Stimulated activated CD8-positive, alpha-beta memory T cell treated with anti-CD3 and anti-CD28 coated beads, Interleukin-15, amount 100 ng/mL, for 4 hours (primary cell): ENCODE measurements at places on chromosomes 11 and 22.

GRCh38 chr11:69437001-69437875 is 44.2 kb upstream of the LINC01488 start:
- DNase-seq = no peak

DNA sequence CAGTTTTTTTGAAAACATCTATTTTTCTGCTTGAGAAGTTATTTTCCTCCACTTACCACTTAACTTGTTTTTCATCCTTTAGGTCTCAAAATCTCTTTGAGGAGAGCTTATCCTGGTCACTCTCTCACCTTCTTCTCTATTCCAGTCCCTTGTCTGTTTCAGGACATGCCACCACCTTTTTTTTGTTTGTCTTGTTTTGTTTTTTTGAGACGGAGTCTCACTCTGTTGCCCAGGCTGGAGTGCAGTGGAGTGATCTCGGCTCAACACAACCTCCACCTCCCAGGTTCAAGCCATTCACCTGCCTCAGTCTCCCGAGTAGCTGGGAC is 4.6 kb upstream of the BCL2L13 start:
- DNase-seq = no peak

DNA sequence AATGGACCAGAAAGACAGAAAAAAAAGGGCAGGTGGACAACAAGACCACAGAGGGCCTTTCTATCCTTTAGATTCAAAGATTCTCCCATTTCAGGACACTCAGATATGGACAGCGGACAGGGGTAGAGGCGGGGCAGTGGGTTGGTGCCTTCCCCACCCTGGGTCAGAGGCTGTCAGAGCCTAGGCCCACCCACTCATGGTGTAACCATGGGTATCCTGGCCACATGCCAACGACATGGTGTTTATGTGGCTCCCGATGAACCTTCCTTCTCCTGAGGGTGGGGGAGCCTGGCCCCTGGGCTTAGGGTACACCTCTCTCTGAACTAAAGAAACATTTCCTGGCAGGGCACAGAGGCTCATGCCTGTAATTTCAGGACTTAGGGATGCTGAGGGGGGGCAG is 14.3 kb upstream of the P2RY2 start:
- no peak for DNase-seq

DNA sequence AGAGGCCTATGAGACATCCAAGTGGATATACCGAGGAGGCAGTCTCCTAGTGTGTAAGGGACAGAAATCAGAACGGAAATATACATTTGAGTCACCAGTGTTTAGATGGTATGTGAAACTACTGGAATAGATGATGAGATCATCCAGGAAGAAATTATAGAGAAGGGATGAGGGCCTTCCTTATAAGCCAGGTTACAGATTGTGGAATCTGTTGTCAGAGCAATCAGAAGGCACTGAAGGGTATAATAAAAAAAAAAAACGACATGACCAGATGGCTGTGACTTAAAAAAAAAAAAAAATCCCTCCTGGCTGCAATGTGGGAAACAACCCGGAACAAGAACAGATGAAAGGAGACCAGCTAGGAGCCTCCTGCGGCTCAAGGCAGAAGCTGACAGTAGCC is 2.7 kb downstream of the MAJIN start:
- no peak for DNase-seq

GRCh38 chr11:69006816-69007215 is 6.2 kb downstream of the MRGPRF start:
- no peak for DNase-seq

GRCh38 chr11:5339771-5340322 is 3.5 kb downstream of the OR51B5 start:
- no peak for DNase-seq
